ENCODE measurements at places on chromosomes 6 and 20.

- no peak for DNase-seq
These were observed 12.4 kb downstream of the MTHFD1L start for GRCh38 chr6:150877928-150878327.

DNA sequence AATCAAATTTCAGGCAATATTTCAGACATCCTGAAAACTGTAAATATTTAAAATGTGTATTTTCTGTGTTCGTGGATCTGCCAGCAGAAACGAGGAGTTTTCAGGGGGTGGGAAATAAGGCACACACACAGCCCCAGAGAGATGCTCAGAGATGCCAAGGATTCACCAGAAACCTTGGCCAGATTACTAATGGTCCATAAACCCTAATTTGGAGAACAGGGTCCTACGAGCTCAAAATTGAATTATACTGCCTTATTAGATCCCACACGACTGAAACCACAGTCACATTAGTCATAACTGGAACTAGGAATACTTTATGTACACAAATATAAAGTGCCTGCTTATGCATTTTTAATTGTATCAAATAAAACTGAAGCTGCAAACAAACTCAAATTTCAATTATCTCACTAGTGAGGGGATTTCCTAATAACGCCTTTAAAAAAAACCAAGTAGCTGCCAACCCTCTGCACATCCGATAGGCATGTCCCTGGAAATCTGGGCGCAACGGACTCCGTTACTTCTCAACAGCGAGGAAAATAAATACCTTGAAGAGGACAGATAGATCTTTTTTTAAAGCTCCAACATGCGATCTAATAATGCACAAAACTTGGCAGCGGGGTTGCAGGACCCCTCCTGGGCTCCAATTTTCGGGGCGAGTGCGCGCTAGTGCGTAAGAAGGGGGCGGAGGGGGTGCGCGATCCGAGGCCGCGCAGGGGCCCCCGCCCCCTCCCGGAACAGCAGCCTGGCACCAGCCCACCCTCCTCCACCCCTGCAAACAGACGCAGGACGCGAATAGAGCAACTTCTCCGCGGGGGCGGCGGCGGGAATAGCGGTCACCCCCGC lies 897 bp downstream of the CHD6 start:
- DNase-seq: no peak

DNA sequence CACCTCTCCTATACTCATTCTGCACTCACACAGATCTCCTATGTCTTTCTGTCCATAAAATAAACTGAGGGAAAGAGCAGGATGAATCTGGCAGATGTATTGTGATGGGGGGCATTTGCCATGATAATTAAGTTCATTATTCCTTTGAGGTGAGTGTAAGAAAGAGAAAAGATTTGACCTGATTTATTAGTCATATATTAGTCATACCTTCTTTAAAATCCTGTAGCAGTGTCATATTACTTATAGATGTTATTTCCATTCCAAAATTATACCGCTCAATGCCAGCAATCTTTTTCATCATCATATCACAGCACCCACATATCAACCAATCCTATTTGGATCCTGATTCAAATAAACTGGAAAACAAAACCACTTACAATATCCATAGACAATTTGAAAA lies 733.3 kb upstream of the SLC35B3 start:
- no peak for DNase-seq

- no peak for DNase-seq
These were observed 511.8 kb upstream of the ID4 start for GRCh38 chr6:19325335-19325789.

GRCh38 chr20:2865630-2866029 lies 7.7 kb upstream of the PTPRA start:
- DNase-seq: no peak

- no peak for DNase-seq
These were observed 124.6 kb downstream of the CDH4 start for GRCh38 chr20:61376541-61377240.

GRCh38 chr6:113719064-113719463 lies 138.1 kb upstream of the MARCKS start:
- DNase-seq: no peak

GRCh38 chr6:119310486-119311036 lies 39.0 kb downstream of the MAN1A1 start:
- DNase-seq: no peak

DNA sequence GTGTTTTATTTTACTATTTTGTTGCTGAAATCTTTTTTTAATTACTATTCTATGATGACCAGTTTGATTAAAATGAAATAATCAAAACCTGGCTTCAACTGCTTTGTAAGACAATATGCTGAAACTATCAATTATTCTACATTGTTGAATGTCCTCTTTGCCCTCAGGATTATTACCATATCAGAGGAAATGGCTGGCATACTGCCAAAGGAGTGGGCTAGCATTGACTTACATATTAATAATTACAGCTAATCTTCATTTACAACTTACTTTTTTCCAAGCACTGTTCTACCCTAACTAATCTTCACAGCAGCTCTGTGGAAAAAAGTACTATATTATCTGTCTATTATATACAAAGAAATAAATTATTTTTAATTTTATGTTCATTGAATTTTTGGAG lies 560.5 kb downstream of the BCKDHB start:
- DNase-seq: no peak

- no peak for DNase-seq
These were observed 23.4 kb upstream of the SCUBE3 start for GRCh38 chr6:35190306-35190705.

GRCh38 chr20:9995510-9996272 lies 39.1 kb upstream of the ANKEF1 start:
- DNase-seq: no peak

DNA sequence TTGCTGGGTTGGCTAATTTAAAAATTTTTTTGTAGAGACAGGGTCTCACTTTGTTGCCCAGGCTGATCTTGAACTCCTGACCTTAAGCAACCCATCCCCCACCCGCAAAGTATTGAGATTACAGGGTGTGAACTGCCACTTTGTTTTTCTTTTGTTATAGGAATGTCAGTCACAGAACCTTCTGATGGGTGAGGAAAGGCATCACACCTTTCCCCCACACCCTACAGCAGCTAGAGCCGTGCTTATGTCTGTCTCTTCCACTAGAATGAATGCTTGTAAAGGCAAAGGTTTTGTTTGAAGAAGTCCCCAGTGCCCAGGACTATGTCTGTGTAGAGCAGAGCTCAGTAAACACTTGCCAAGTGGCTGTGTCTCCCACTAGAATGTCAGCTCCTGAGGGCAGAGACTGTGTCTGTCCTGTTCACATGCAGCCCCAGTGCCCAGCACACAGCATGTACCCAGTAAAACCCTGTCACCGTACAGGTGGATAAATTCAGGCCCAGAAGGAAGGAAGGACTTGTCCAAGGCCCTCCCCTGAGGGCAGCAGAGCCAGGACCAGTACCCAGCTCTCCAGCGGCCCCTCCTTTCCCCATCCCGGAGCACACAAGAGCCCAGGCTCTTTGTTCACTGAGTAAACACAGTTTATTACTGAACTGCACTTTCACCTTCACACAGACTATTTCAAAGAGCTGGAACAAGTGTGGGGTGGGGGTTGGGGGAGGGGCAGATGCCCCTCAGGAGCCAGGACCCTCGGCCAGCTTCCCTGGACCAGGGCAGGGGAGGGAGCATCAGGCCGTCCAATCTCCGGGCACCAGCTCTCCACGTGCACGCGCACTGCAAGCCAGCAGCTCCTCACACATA lies 26.4 kb downstream of the COX4I2 start:
- DNase-seq: no peak

- no peak for DNase-seq
These were observed 113.0 kb downstream of the DST start for GRCh38 chr6:56529594-56530191.

- no peak for DNase-seq
These were observed at the start of gene HLA-DOB for GRCh38 chr6:32816746-32817204. HLA-DOB (minus strand) TSS chr6:32817002; CDS start chr6:32816951, 51 bp downstream.

- DNase-seq: no peak
These were observed 14.7 kb downstream of the KCNQ2 start for GRCh38 chr20:63457737-63458136.

- no peak for DNase-seq
These were observed 97.3 kb upstream of the MLIP start for GRCh38 chr6:54013966-54014365.

GRCh38 chr6:119285908-119286625 lies 63.5 kb downstream of the MAN1A1 start:
- DNase-seq: no peak

DNA sequence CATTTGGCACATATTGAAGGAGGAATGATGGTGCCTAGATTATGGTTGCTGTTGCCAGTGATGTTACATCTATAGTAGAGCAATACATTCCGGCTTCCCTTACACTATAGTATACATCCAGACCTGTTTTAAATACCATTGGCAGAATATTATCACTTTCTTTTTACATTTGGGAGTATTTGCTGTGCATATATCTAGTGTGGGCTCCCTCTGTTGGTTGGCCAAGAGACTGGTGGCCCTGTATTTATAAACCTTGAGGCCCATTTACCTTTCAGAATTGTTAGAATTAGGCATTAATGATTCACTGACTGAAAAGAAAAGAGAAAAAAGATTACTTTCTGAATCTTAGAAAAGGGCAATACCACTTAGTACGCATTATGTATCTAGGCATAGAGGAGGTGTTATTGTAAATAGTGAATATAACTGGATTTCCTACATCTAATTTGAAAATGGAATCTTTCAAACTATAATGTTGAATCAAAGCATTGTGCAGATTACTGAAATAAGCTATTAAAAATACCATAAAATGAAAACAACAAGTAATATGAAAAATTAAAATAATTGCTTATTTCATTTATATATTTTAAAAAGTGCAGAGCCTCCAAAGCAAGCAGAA lies 628.8 kb upstream of the MAN1A1 start:
- no peak for DNase-seq

- DNase-seq: no peak
These were observed 64.0 kb downstream of the TCP11 start for GRCh38 chr6:35076997-35077712.

GRCh38 chr6:158026901-158027589 lies 45.4 kb downstream of the SYNJ2 start:
- DNase-seq: no peak

GRCh38 chr6:1130709-1131108 lies 181.2 kb upstream of the FOXQ1 start:
- DNase-seq: no peak

DNA sequence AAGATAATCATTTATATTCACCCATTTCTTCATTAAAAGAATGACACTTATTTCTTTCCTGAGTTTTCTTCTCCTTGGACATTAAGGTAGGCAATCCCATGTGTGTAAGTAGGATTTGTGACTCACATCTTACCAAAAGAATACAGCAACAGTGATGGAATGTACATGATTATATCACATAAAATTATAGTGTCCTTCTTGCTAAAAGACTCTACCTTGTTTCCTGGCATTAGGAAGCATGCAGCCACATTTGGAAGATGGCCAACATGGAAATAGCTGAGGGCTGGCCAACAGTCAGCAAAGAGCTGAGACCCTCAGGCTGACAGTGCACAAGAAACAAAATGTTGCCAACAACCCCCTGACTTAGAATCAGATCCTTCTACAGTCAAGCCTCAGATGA lies 327.9 kb upstream of the MARCKS start:
- DNase-seq: no peak

DNA sequence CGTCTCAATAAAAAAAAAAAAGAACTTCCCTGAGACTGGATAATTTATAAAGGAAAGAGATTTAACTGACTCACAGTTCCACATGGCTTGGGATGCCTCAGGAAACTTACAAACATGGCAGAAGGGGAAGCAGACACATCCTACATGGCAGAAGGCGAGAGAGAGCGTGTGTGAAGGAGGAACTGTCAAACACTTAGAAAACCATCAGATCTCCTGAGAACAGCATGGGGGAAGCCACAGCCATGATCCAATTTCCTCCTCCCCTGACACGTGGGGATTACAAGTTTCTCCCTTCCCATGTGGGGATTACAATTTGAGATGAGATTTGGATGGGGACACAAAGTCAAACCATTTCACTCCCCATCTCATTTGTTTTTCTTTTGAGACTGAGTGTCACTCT lies 46.6 kb upstream of the TFAP2C start:
- DNase-seq: no peak

DNA sequence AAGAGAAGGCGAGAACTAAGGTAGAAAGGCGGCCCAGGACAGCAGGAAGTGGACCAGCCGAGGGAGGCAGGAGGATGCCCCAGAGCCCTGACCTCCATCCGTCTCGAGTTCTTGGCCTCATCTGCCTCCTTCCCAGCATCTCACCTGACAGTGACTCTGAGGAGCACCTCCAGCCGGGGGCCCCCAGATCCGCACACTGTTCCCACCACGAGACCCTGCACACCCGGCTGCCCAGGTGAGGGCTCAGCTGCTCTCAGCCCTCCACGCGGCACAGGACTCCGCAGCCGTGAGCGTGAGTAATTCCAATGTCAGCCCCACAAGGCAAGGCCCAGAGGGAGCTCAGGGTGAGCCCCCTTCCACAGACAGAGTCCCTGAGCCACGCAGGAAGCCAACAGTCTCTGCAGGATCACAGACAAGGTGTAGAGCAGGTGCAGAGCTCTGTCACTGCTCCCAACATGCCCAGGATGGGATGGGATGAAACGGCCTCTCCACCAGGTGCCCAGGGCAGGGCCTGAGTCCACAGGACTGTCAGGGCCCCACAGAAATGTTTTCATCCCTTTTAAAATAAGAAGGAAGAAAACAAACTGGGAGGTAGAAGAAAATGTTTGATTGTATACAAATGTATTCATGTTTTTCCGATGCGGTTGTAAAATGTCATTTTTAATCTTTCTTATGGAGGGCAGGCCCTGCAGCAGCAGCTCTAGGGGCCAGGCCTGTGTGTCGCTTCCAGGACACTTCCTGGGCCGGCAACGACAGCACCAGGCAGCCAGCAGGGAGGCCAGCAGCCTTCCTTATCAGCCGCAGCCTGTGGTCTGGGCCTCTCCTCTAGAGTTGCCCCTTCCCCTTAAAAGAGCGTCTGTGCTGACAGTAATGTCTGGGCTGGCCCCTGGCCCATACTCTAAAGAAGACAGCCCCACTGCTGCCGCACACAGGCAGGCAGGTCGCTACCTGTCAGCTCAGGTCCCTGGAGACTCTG lies 66.9 kb downstream of the DLL1 start:
- DNase-seq: no peak

- DNase-seq: no peak
These were observed 1.7 kb upstream of the HSD17B8 start for GRCh38 chr6:33202799-33203198.
